A549 treated with GW870086 at 1 μM for 4 hours (cell line): ENCODE measurements at places on chromosomes 3 and 15. TPM values are rescaled to one million over a fixed set of nuclear protein-coding genes. Genes with fewer than 3 reads are reported as not detected.

Gene DUOX1
- not detected in 5 replicates for total RNA-seq

Gene TRH
- total RNA-seq: not detected in 5 replicates

Gene IQCH
- total RNA-seq: 1.1 to 2.3 TPM (median 1.3 TPM) in 5 replicates

Gene DNAH12
- 0.05 to 0.16 TPM (median 0.08 TPM) in 3 of 5 replicates, not detected in the others for total RNA-seq

Gene SH3BP5
- total RNA-seq: 16.4 to 17.5 TPM (median 16.8 TPM) in 5 replicates

Gene RHCG
- total RNA-seq: 40.7 to 52.9 TPM (median 46.6 TPM) in 5 replicates

Gene DNAJA4
- 0.08 TPM in 1 of 5 replicates, not detected in the others for total RNA-seq

Gene STT3B
- total RNA-seq: 63.6 to 85.6 TPM (median 75.5 TPM) in 5 replicates

Gene RPUSD2
- 13.1 to 16.3 TPM (median 14.8 TPM) in 5 replicates for total RNA-seq

Gene FETUB
- total RNA-seq: 0.08 to 0.16 TPM (median 0.14 TPM) in 3 of 5 replicates, not detected in the others

Gene GOLGA8S
- total RNA-seq: 0.07 to 0.19 TPM (median 0.17 TPM) in 5 replicates

Gene CFAP161
- not detected in 5 replicates for total RNA-seq
